Naive thymus-derived CD8-positive, alpha-beta T cell (primary cell): ENCODE measurements at places on chromosomes 13 and 19.

- no peaks in the 10 kb centered on the region for H3K4me1 ChIP-seq
- no peaks in the 10 kb centered on the region for H3K27me3 ChIP-seq
- no peak overlapping the region for H3K27ac ChIP-seq
- H3K4me3 ChIP-seq, result no peak overlapping the region
- H3K36me3 ChIP-seq, result peaks cover 37% of the 10 kb centered on the region
These were observed 15.5 kb downstream of the ZNF701 start for GRCh38 chr19:52585604-52586003.

GRCh38 chr13:53079691-53080090, 51.1 kb downstream of the OLFM4 start:
- no peaks in the 10 kb centered on the region for H3K36me3 ChIP-seq
- H3K27ac ChIP-seq, result no peak overlapping the region
- H3K4me3 ChIP-seq, result no peak overlapping the region
- DNase-seq, result no peak
- H3K4me1 ChIP-seq, result no peaks in the 10 kb centered on the region
- H3K27me3 ChIP-seq, result peaks cover 6% of the 10 kb centered on the region

GRCh38 chr19:46719629-46720502, 3.0 kb upstream of the PRKD2 start:
- DNase-seq, result no peak
- no peak overlapping the region for H3K4me3 ChIP-seq
- peaks cover 31% of the 10 kb centered on the region for H3K36me3 ChIP-seq
- peaks cover 27% of the 10 kb centered on the region for H3K4me1 ChIP-seq
- H3K27me3 ChIP-seq, result no peaks in the 10 kb centered on the region

DNA sequence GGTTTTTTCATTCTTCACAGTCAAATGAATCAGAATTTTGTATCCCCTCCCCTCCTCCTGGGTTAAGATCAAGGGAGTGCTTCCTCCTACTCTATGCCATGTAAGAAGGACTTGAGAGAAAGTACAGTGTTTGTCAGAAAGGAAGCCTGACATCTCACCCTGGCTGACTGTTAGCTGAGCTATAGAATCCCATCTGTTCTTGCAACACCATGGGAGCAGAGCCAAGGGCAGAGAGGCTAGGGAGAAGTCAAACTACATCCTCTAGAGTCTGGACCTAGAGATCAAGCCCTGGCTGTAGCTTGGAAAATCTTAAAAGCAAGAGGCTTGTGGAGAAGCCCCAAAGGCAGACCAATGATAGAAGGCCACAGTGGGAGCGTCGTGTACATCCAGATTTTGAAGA, 145.9 kb downstream of the OLFM4 start:
- no peaks in the 10 kb centered on the region for H3K4me1 ChIP-seq
- H3K27me3 ChIP-seq, result peaks cover 9% of the 10 kb centered on the region
- H3K4me3 ChIP-seq, result no peak overlapping the region
- H3K36me3 ChIP-seq, result no peaks in the 10 kb centered on the region
- no peak overlapping the region for H3K27ac ChIP-seq

- H3K27me3 ChIP-seq, result no peaks in the 10 kb centered on the region
- H3K4me3 ChIP-seq, result no peak overlapping the region
- no peaks in the 10 kb centered on the region for H3K4me1 ChIP-seq
- no peak overlapping the region for H3K27ac ChIP-seq
- H3K36me3 ChIP-seq, result no peaks in the 10 kb centered on the region
These were observed 56.6 kb downstream of the FREM2 start for GRCh38 chr13:38743466-38743865.
